Jurkat, Clone E6-1 (cell line): ENCODE measurements at places on chromosomes 6 and 20.

DNA sequence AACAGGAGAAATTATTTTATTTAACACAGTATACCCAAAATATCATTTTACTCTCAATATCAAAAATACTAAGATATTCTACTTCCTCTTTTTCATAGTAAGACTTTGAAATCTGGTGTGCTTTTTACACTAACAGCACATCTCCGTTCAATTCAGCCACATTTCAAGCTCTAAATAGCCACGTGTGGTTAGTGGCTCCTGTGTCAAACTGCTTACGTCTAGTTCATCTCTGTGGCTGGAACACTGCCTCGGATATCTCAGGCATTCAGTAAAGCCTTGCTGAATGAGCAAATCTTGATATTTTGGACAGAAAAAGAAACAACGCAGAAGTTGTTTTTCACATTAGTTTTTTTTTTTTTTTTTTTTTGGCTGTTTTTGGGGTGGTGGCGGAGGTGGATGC lies 136.1 kb downstream of the EYA4 start:
- no peak for DNase-seq

- no peak for DNase-seq
These were observed 66.9 kb downstream of the ARID1B start for GRCh38 chr6:156844089-156844488.

- no peak for DNase-seq
These were observed 117.9 kb upstream of the THBS2 start for GRCh38 chr6:169371344-169372127.

DNA sequence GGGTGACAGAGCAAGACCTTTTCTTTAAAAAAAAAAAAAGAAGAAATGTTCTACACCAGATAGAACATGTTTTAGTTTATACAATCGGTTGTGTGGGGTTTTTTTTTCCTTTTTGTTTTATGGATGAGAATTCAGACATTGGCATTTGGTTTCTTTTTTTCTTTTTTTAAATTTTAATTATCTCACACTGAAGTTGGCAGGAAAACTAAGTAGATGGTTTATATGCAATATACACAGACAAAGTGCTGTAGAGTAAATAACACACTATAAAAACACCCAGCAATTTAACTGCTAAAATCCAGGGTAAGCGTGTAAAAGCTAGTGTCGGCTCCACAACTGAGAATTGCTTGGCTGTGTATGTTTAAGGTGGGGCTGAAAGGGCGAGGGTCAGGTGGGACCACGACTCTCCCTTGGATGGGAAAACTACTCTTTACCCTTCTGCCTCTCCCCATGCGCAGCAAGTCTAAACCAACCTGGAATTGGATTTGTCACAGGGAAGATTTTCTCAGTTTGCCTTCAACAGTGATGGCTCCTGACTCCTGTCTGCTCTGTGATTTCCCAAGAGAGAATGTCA lies 147.1 kb upstream of the MARCKS start:
- DNase-seq: no peak

GRCh38 chr6:1613688-1614447 lies 4.2 kb downstream of the FOXC1 start:
- DNase-seq: no peak

- DNase-seq: no peak
These were observed 26.3 kb downstream of the RPRD1B start for GRCh38 chr20:38059832-38060231.

- DNase-seq: no peak
These were observed 988 bp downstream of the TIAM2 start for GRCh38 chr6:154996016-154996590.

DNA sequence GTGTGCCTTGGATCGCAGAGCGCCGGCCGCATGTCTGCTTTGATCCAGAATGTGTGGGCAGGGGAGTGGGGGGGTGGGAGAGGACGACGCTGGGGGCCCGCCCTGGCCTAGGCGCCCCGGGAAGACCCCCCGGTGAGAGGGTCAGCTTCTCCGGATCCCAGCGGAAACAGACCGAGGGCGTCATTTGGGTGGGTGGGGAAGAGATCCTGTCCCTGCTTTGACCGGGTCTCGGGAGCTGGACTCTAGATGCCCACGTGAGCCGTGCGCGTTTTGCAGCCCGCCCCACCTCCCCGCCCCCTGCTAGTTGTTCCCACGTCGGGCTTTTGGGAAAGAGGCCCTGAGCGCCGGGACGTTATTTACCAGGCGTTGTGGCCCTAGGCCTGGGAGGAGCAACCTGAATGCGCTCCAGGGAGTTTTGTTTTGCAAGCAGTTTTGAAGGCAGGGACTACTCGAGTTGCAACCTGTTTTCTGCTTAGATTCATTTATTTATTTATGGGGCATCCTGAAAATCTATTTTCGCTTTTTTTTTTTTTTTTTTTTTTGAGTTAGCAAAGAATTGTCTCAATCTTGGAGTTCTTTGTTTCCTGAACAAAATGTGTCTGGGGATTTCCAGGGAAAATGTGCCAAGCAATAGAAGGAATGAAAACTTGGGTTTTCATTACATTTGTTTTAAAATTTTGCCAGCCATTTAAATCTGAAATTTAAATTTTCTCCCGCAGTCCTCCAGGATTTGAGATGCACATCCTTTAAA lies 1.6 kb downstream of the DSP start:
- no peak for DNase-seq

- DNase-seq: no peak
These were observed 65.0 kb upstream of the XRN2 start for GRCh38 chr20:21237956-21238799.

- DNase-seq: peak; percentile 60
These were observed 191.3 kb upstream of the PROKR2 start for GRCh38 chr20:5508044-5508443.

GRCh38 chr6:25133568-25133967 lies 145.6 kb upstream of the CARMIL1 start:
- no peak for DNase-seq

DNA sequence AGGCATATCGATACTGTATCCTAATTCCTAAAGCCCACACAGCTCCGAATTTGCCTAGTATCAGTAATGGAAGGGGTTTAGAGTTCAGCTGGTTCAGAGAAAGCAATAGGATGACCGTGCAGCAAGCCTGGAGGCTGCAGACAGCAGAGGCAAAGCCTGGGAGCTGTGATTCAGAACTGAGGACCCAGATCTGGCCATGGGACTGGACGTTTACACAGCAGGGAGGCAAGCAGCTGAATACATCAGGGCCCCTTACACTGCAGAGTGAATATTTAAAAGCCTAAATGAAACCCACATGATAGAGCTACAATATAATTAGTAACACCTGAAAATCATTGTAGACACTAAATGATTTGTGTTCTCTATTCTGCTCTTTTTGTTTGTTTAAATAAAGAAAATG lies 38.0 kb downstream of the ELOVL2 start:
- no peak for DNase-seq

DNA sequence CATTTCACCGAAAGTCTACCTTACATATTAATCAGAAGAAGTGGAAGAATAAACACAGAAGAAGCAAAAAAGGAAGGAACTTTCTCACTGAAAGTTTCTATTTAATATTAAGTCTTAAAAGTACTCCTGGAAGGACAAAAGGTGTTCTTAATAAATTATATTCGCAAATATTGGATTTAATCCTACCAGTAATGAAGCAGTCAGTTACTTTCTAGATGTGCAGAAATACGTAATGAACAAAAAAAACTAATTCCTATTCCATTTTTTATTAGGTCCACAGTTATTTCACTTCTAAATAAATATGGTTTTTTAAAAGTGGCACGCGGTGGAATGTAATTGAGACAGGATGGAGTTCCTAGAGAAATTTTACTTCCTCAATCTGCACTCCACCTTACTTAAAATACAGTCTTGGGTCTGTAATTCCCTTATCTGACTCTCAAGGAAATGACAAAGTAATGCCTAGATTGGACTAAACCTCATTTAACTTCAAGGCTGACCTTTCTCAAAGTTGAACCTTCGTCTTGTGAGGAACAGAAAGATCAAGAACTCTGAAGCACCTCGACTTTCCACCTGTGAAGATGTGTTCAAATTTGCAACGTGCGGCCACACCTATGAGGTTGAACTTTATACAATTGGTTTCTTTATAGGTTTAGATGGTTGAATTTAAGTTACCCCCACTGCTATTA lies 1.1 kb upstream of the TRAM2 start:
- DNase-seq: no peak

DNA sequence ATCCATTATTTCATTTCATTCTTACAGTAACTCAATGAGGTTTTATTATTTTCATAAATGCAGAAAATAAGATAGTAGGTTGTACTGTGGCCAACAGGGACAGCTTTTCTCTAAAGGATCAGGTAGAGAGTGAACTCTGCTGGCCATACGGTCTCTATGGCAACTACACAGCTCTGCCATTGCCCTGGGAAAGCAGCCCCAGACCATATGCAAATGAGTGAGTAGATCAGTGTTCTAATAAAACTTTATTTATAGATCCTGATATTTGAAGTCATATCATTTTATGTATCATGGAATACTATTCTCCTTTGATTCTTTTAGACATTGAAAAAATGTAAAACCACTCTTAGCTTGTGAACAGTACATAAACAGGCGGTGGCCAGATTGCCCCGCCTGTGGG lies 192.5 kb upstream of the RREB1 start:
- DNase-seq: no peak

- DNase-seq: no peak
These were observed 165.4 kb upstream of the CITED2 start for GRCh38 chr6:139539852-139540251.

DNA sequence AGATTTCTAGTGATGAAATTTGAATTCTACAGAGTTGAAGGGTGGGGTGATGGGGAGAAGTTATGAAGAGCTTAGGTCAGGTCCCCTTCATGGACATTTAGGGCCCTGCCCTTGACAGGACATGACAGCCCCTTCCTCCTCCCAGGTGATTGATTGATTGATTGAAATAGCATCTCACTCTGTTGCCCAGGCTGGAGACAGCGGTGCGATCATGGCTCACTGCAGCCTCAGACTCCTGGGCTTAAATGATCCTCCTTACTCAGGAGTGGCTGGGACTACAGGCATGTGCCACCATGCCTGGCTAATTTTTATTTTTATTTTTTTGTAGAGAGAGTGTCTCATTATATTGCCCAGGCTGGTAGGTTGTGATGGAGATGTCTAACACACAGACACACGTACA lies 174.0 kb upstream of the RNF24 start:
- no peak for DNase-seq

DNA sequence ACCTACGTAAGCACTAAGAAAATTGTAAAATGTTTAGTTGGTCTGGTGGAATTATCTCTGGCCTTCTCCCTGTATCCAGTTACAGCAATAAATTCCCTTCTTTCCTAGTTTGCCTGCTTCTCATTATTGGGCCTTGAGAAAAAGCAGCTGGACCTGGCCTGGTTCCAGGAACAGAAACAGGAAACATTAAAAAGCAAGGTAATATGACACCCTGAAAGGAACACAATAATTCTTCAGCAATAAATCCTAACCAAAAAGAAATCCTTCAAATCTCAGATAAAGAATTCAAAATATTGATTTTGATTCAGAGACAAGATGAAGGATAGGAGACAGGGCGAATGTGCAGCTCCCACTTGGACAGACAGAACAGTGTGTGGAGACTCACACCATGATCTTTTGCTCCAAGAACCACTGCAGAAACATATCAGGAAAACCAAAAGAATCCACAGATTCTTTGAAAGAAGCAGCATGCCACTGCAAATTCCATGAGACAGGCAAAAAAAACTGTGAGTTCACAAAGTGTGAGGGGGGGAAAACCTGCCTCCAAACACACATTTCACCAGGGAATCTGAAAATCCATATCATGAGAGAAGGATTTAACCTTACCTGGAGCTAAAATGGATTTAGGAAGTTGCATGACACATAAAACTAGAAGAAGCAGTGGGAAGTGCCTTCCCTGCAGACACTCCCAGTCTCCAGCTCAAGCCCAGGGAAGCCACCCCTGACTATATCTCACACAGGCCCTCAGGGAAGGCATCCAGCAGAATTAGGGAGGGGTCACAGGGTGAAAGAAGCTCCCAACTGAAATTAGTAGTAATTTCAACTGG lies 28.9 kb downstream of the TREM1 start:
- no peak for DNase-seq

GRCh38 chr6:45075246-45075645 lies 252.9 kb upstream of the RUNX2 start:
- no peak for DNase-seq

DNA sequence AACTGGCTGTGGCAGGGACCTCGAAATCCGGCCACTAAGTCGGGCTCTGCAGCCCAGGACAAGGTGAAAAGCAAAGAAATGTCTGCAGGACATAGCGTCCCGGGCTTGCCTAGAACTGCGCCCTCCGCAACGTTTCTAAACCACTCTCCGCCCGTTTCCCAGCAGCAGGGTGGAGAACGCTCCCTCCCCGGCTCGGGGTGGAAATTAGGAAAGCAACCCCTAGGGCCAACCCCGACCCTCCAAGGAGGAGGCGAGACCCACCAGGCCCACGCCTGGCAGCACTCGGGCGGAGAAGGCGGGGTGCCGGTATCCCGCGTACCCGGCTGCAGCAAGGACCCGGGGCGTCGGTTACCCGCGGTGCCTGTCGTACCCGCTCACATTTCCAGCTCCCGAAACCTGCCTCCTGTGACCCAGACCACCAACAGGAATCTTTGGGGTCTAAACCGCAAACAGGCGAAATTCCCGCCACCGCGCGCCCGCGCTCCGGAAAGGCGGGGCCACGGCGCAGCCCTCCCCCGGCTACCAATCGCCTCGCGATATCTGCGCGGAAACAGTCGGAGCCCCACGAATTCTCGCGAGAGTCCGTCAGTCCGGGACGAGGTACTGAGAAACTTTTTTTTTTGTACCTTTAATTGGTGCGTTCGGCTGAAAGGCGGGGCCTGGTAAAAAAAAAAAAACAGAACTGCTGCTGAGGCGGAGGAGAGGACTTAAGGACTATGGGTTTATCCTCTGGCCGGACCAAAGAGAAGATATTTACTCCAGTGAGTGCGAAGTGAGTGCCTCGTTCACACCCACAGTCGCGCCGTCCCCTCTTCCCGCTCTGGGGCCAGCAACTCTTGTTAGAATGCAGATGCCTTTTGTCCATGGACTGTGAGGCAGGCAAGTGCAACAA lies at the start of gene MMS22L:
Gene MMS22L, minus strand, starts transcription at position 491 of the 892 bp plus-strand sequence. CDS start 739 bp downstream, outside the sequence.
- peak; percentile 95 for DNase-seq

DNA sequence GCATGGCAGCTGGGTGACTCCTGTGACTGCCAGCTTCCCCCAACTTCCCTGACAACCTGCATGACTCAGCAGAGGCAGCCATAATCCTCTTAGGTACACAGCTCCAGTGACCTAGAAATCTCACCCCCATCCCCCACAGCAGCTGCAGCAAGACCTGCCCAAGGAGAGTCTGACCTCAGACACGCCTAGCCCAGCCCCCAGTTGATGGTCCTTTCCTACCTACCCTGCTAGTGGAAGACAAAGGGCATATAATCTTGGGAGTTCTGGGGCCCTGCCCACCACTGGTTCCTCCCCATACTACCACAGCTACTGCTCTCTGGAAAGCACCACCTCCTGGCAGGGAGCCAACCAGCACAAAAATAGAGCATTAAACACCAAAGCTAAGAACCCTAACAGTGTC lies 90.2 kb downstream of the F13A1 start:
- DNase-seq: peak; percentile 29

- peak; percentile 77 for DNase-seq
These were observed 4.5 kb downstream of the MRPL14 start for GRCh38 chr6:44122801-44123200.
